Dermis microvascular lymphatic vessel endothelial cell (primary cell): ENCODE measurements at places on chromosomes 4 and X. TPM values are rescaled to one million over a fixed set of nuclear protein-coding genes. Genes with fewer than 3 reads are reported as not detected.

DNA sequence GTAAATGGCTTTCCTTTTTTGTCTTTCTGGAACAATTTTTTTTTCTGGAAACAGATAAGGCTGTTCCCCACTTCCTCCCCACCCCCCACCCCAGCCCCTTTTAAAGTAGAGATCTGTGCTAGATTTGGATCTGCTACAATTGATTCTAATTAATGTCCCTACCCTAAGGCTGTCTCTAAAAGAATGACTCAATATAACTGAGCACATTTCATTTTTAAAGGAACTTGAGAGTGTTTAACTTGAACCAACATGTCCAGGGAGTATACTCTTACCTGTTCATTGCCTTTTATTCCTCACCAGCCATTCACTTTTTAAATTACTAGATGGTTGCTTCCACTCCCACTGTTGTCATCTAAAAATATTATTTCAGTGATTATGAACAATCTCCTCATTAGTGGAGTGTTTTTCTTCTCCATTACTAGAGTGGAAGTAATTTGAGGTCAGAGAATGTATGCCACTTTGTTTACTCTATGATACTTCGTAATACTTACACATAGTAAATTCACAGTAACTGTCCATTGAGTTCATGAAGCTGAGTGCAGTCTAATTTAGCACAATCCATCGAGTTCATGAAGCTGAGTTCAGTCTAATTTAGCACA is 14.1 kb upstream of the CNOT6L start:
- no peak for DNase-seq

- DNase-seq: peak; percentile 16
These were observed 30.4 kb downstream of the CFAP299 start for GRCh38 chr4:80365928-80366327.

DNA sequence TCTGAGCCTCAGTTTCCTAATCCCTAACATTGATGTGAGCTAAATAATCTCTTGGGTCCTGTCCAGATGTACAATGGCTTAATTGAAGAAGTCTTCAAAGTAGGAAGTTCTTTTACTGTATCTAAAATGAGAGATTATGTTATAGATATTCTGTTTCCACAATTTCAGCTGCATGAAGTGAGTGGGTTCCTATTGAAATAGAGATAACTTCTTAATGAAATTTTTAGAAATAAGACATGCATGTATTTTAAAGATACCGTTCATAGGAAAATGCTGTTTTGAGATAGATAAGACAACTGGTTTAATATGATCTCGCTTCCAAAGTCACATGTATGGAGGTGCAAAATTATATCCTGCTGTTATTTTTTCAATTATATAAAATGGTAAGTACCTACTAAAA is 71.9 kb downstream of the CLDN22 start:
- no peak for DNase-seq

Gene RBMX
- 140 and 159 TPM in 2 replicates for total RNA-seq

- no peak for DNase-seq
These were observed 33.9 kb upstream of the AFAP1 start for GRCh38 chr4:7973545-7973981.

DNA sequence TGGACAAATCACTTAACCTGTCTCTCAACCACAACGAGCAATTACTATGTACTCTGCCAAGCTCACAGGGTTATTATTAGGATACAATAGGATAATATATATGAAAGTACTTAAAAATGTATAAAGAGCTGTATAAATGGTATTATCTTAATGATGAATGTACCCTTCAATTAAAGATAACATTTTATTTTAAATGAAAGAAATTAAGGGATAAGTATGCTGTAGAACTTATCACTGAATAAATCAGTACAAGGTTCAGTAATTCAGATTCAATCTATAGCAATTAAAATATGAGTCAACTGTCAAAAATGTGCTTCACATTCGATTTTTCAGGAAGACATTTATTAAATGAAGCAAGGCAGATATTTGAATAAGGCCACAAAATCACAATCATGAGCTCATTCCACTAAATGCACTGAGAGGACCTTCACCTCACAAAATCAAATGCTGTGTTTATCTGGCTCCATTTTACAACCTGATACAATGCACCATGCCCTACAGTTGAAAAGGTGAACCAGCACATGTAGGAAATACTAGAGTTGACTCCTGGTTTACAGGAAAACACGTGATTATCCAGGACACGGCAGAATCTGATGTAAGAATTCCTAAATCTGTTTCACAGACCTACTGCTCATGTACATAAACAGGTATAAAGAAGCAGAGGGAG is 4.4 kb downstream of the LRCH2 start:
- DNase-seq: peak; percentile 88

Gene DKK2
- total RNA-seq: not detected in 2 replicates

- peak; percentile 1 for DNase-seq
These were observed 362.5 kb upstream of the TRAM1L1 start for GRCh38 chr4:117447925-117448324.

GRCh38 chr4:2535376-2536192 is 863 bp upstream of the FAM193A start:
- no peak for DNase-seq

DNA sequence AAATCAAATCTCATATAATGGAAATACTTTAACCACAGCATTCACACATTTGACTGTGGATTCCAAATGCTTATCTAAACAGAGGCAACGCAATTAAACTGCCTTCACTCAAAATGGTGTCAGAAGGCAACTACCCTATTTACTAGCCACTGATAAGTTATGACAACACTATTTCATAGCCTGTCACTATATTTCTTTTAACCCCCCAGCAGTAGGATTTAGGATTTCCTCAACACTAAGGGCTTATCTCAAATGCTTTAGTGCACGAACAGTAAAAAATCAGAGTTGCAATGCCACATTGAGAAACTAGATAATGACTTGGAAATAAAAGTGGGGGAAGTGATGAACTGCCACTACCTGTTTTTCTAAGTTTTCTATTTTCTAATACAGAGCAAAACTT is 66.7 kb downstream of the DHX15 start:
- no peak for DNase-seq

- no peak for DNase-seq
These were observed 154.4 kb upstream of the KLF3 start for GRCh38 chr4:38509551-38509950.

Gene NSG1
- 0.13 and 0.39 TPM in 2 replicates for total RNA-seq

Gene TBC1D8B
- total RNA-seq: 2.4 and 3.5 TPM in 2 replicates

Gene GPM6B
- total RNA-seq: 0.13 TPM in 1 of 2 replicates, not detected in the other

DNA sequence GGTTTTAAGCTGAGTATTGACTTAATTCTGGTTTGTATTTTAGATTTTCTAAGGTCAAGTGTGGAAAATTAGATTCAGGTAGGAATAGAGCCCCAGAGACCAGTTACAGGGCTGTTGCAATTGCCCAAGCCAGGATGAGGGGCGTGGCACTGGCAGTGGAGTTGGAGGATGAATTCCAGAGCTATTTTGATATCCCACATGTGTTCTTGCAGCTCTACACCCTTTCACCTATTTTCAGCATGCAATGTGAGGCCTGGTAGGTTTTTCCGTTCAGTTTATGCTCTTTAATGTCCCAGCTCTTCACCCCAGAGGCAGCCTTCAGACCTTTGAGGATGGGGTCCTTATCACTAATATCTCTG is 17.9 kb upstream of the OGT start:
- no peak for DNase-seq

DNA sequence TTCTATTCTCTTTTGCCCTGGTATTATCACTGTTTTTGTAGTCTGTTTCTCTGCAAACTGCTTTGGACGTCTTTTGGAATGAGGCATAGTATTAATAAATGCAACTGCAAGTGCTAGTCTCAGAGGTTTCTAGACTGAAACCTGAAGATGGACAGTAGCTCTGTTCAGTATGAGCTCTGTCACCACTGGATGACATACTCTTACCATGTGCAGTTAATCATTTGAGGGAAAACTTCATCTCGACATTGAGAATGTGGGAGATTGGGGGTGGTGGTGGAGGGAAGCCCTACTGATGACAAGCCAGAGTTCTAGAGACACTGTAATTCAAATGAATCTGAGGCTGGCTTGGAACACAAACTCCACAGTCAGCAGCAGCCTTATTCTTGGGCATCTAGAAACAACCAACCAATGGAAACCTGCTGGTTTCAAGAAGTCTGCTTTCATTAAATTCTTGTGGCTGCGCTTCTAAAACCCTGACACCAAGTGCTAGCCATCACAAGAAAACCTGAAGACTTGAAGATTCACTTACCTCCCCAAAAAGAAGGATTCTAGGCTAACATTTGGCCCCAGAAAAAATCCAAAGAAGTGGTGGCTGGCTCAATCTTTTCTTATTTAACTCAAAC is 161.7 kb downstream of the RASL11B start:
- DNase-seq: no peak

GRCh38 chr4:182142176-182143085 is 100.8 kb upstream of the TENM3 start:
- DNase-seq: no peak

Gene TCP11X2
- total RNA-seq: not detected in 2 replicates

DNA sequence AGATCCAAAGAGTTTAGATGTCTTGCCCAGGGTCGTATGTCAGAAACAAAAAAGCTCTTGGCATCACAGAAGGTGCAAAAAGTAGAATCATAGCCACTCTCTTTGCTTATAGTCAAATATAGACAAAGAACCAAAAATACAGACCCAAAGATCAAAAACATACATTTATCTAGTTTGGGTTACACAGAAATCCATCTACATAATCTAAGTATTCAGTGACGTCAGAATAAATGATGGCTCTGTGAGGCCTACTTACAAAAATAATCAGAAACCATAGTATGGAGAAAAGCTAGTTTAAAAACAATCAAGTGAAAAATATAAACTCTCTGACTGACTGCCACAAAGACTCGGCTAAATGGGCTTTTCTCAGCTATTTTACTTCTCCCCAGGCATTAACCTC is 126.8 kb downstream of the MAPK10 start:
- no peak for DNase-seq

DNA sequence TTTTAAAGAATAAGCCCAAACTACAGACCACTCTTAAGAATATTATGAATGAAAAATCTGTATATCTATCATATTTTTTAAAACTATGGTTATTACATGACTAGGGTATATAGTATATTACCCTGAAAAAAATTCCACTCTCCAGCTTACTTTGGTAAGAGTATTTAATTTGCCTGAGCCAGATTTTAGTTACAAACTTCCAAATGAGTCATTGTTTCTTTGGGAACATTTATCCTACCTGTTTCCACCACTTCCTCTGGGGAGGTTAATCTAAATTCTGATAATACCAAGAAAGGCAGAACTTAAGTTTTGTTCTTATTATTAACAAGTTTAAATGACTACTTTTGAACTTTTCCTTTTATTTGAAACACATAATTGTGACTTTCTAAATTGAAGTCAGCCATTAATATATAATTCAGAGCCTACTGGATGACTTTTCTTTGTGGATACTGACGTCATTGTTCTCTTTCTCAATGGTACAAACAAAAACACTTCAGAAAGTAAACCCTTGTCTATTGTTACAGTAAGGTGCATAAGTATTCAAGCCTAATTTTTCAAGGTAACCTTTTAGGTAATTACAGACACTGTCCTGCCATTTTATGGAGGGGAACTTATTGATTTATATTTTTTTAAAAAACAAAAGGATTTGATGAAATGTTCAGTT is 135.6 kb upstream of the TLL1 start:
- no peak for DNase-seq

Gene TRAM1L1
- 0.51 TPM in 2 replicates for total RNA-seq

GRCh38 chrX:115047181-115047580 is 29.8 kb upstream of the IL13RA2 start:
- DNase-seq: no peak

DNA sequence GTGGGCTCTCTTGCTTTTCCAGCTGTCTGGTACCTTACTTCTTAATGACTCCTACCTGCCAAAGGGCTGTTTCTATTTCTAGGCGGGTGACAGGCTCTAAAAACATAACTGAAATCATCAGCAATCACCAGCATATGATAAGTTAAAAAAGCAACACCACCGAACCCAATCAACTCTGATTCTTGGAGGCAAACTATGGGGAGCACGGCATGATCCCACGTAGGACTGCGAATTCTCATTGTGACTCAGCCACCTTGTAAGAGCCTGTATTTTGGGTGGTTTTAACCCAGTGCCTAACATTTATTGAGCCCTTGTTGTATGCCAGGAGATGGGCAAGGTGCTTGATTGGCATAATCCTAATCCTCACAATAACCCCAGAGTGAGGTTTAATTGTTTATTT is 156.8 kb downstream of the PACRGL start:
- no peak for DNase-seq

DNA sequence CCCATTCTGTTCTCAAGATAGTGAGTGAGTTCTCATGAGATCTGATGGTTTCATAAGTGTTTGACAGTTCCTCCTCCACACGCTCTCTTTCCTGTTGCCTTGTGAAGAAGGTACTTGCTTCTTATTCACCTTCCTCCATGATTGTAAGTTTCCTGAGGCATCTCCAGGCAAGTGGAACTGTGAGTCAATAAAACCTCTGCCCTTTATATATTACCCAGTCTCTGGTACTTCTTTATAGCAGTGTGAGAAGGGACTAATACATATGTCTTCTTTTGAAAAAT is 58.4 kb downstream of the CFAP299 start:
- no peak for DNase-seq
